Naive thymus-derived CD4-positive, alpha-beta T cell (primary cell): ENCODE measurements at places on chromosomes 4 and X. TPM values are rescaled to one million over a fixed set of nuclear protein-coding genes. Genes with fewer than 3 reads are reported as not detected.

Gene FGFR3
- polyA plus RNA-seq = not detected

DNA sequence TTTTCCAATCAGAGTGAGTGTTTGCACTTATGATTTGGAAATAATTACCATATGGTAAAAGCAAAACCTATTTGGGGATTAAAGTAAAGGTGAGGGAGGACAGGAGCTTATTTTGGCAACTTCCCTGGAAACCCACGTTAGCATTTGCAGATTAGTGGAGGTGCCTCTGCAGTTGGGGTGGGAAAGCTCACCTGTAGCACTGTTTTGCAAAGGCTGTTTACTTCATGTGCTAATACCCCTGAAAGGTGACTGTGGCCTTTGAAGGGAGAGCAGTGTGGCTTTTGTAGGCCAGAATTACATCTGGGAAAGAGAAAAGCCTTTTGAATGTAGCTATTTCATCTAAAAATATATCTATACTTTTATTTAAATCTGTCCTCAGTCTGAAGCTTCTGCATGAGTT is 9.4 kb downstream of the SUPT20HL1 start:
- DNase-seq = no peak

DNA sequence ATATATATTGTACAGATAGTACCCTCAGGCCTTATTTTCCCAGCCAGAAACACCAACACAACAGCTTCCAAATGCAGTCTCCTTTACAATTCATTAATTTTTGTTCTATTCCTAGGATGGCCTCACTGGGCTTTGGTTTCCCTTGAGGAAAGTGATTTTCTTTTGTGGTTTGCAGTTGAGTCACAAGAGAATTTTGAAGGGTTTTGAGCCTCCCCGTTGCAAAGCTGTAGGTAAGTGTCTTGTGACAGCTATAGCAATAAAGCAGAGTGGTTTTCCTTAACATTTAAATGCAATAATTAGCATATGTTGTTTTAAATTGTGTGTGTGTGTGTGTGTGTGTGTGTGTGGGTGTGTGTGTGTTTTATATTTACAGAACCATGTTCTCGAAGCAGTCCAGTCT is 54.1 kb upstream of the WDR17 start:
- DNase-seq = no peak

DNA sequence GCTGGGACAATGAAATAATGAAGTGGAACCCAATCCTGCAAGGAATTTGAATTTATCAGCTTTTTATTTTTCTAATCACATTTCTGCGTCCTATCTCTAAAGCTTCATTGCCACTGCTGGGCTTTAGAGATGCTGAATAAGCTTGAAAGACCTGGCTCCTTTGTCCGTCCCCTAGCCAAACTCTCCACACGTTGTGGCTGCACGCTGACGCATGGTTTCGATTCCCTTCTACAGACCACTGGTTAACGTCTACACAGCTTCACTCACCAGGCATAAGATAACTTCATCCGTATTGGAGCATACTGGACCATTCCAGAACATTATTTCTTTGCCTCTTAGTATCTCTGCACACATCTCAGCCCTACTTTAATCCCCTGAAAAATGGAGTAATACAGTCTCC is 31.2 kb downstream of the SPANXN3 start:
- DNase-seq = no peak

- DNase-seq = no peak
Measured at GRCh38 chr4:52251864-52252263, 200.8 kb downstream of the SPATA18 start.

Gene OCRL
- 0.47 TPM for polyA plus RNA-seq

DNA sequence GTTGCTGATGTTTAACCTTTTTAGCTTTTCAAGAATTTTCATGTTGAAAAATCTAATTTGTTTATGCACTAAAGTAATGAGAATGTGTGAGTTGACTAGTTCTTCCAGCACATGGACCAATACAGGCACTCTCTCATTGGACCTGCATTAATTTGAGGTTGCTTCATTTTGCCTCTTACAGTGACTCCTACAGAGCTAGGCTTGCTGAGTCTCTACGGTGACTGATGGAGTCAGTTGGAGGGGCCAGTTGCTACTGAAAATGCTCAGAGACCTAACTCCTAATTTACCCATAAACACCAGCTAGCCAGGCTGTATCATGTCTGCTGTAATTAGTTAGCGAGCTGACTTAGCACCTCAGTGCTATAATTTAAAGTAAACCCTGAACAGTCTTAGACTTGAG is 10.9 kb downstream of the MTHFD2L start:
- DNase-seq = no peak

- no peak for DNase-seq
Measured at GRCh38 chr4:2933566-2934076, 29.6 kb downstream of the NOP14 start.

GRCh38 chrX:72020788-72021187 is 110.1 kb downstream of the NHSL2 start:
- no peak for DNase-seq

- peak; percentile 31 for DNase-seq
Measured at GRCh38 chrX:40245488-40246071, 147.8 kb upstream of the BCOR start.

DNA sequence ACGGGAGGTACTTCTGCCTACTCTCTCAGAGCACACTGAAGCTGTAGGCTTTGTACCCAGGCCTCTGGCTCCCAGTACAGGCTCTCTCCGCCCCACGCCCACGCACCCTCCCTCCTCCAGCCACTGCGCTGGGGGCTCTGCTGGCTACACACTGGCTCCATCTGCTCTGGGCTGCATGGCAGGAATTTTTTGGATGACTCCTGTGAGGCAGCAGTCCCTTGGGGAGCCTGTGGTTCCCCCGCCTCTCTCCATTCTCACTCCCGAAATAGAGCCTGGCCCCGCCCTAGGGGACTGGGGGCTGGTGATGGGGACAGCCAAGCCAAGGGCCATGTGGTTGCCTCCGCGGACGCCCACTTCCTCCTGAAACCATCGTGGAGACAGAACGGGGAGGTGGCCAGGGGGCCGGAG is 58.1 kb upstream of the ADRA2C start:
- DNase-seq = no peak

DNA sequence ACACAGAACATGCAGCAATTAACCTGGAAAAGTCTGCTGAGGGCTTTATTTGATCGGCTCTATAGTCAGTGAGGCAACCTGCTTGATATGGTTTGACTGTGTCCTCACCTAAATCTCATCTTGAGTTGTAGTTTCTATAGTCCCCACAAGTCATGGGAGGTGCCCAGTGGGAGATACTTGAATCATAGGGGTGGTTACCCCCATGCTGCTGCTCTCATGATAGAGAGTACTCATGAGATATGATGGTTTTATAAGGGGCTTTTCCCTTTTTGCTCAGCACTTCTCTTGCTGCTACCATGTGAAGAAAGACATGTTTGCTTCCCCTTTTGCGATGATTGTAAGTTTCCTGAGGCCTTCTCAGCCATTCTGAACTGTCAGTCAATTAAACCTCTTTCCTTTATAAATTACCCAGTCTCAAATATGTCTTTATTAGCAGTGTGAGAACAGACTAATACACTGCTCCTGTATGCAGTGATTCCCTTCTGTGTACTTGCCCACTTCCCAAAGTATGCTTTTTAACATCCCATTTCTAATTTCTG is 78.2 kb downstream of the NPFFR2 start:
- no peak for DNase-seq

Gene CT47B1
- not detected for polyA plus RNA-seq

Gene AKAP4
- polyA plus RNA-seq = not detected

DNA sequence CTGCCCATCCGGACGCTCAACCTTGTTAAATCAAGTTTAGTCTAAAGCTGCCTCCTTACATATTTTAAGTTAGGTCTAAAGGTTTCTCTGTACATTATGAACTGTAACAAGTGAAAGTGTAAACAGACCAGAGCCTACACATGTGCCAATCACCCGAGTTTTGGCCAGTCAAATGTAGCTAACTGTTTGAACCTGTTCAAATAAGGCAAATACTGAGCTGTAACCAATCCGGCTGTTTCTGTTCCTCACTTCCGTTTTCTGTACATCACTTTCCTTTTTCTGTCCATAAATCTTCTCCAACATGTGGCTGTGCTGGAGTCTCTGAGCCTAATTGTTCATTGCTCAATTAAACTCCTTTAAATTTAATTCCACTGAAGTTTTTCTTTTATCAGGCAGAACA is 113.3 kb upstream of the SHISA3 start:
- DNase-seq = no peak

Gene VGLL1
- not detected for polyA plus RNA-seq

GRCh38 chrX:153549231-153549630 is 31.8 kb downstream of the ATP2B3 start:
- DNase-seq = no peak

- DNase-seq = no peak
Measured at GRCh38 chr4:154928640-154929257, 147.7 kb downstream of the RBM46 start.

- DNase-seq = no peak
Measured at GRCh38 chr4:115279330-115279729, 165.9 kb upstream of the NDST4 start.

DNA sequence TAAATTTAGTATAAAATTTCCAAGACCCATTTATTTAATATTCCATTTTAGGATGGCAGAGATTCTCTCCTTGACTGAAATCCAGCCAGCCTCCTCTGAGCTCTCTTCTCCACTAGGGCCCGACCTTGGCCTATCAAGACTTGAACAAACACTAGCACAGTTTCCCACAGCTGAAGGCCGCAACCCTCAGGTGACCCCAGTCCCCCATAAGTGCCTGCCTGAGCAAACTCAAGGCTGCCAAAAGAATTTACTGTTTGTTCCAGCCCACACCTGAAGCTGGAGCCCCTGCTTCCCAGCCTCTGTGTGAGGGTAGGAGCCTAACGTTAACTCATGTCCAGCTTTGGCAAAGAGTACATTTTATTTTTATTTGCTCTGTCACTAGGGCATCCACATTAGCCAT is 629.0 kb upstream of the ZFP42 start:
- no peak for DNase-seq

Gene PRSS12
- polyA plus RNA-seq = 0.07 TPM

DNA sequence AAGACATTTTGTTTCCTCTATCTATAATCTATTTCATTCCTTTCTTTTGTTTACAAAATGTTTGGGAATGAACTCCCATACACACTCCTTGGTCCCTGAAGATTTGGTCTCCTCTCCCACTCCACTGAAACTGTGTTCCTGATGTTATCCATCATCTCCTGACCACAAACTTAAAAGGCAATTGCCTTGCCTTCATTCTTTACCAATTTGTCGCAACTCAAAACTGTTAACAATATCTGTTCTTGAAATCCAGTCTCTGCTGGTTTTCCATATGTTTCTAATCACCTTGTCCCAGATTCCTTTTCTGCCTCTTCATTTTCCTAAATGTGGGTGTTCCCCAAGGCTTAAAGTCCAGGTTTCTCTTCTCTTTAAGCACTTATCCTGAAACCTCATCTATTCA is 262.2 kb upstream of the TTC29 start:
- no peak for DNase-seq

Gene ZBED1
- 44.3 TPM for polyA plus RNA-seq

DNA sequence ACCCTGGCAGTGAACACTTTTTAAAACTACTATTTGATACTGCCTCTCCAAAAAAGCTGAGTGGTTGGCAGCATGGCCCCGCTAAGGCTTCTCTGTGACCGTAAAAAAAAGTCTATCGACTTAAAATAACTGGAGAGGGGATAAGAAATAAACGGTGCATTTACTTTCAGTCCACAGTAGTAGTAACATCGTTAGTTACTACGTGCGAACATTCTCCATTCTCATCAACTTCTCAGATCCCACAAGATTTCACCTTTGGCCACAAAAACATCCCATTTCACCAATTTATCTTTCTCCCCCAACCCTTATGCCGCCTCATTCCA is 524 bp upstream of the EXOSC9 start:
- DNase-seq = no peak

GRCh38 chr4:101411926-101412325 is 64.6 kb upstream of the PPP3CA start:
- DNase-seq = no peak

DNA sequence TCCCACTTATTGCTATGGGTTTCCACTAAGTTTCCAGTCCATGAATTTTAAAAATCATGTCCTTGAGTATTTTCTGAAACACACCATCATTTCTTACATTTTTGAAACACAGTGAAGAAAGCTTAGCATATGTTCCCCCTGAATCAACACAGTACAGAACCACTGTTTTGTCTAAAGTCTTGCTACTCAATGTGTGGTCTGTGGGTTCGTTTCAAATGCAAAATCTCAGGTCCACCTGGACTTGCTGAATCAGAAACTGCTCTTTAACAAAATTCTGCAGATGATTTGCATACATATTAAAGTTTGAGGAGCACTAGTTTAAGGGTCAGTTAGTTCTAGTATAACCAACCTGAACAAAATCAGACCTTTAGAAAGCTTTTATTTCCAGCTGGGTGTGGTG is 60.4 kb downstream of the SUPT20HL2 start:
- DNase-seq = no peak

DNA sequence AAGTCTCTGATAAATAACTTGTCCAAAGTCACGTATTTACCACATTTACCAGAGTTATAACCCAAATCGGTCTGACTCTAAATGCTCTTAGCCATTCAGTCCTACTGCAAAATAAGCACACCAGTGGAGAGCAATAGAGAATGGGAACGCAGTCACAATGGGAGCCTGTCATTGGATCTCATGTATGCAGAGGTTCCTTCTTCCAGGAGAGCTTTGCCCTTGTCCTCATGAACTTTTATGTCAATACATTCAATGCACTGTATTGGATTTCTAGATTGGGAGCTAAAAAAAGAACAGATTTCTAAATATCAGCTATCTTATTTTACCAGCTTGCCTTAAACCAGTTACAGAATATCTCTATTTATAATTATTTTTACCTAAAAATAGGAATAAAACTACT is 149.1 kb upstream of the CXXC4 start:
- DNase-seq = no peak

Gene AMTN
- not detected for polyA plus RNA-seq

- no peak for DNase-seq
Measured at GRCh38 chr4:148396986-148397673, 45.1 kb downstream of the NR3C2 start.

GRCh38 chr4:48268956-48269860 is at the start of gene TEC:
TEC (minus strand) TSS chr4:48269838; CDS start chr4:48228614, 41,224 bp downstream.
- peak; percentile 33 for DNase-seq

DNA sequence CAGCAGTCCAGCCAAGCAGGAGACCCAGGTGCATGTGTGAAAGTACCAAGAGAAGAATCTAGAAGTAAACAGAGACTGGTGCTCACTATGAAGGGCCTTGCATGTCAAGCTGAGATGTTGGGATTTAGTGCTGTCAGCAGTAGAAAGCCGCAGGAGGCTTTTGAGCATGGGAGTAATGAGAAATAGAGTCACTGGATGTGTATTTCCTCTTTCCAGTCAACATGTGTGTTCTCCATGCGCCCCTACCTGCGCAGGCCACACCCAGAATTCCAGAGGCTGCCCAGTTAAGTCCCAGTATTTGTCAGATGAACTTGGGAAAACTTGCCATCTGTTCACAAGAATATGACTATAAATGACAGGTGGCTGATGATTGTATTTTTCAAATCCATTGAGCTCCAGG is 4.5 kb upstream of the MAMLD1 start:
- no peak for DNase-seq

Gene KLF3
- 68.7 TPM for polyA plus RNA-seq

Gene NWD2
- not detected for polyA plus RNA-seq

DNA sequence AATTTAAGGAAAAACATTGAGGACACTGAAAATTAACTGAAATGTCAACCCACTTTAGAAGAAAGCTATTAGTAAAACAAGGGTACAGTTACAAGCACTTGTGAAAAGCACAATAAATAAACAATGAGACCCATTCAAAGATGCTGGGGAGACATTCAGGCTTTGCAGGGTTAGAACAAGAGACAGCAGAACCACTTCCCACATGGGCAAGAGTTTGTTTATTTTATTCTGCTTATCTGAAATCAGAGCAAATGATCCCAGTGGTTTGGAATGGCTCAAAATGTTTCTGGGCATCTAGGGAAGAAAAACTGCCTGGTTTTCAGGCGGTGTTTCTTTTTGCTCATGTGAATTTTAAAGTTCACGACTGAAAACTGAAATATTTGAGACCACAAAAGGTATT is 42.4 kb downstream of the PPP3CA start:
- no peak for DNase-seq

Gene RHOXF1
- not detected for polyA plus RNA-seq
